AML-193 (cell line): ENCODE measurements at places on chromosomes 16 and 17.

DNA sequence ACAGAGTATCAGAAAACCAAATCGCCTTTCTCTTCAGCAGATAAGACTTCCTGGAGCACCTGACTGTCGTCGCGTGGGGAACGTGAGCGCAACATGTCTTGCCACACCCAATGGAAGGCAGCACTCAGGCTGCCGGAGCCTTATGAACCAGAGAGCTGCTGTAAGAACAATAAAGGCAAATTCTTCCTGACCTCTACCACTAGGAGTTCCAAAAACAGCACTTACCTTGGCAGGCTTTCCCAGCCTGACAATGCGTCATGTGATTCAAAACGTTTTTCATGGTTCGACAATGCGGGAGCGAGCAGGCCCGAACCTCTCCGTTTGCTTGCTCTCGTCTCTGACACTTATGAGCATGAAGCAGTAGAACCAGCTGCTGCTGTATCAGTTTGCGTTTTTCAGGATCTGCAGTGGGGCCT, 75.8 kb upstream of the TRAP1 start:
- DNase-seq, result no peak

DNA sequence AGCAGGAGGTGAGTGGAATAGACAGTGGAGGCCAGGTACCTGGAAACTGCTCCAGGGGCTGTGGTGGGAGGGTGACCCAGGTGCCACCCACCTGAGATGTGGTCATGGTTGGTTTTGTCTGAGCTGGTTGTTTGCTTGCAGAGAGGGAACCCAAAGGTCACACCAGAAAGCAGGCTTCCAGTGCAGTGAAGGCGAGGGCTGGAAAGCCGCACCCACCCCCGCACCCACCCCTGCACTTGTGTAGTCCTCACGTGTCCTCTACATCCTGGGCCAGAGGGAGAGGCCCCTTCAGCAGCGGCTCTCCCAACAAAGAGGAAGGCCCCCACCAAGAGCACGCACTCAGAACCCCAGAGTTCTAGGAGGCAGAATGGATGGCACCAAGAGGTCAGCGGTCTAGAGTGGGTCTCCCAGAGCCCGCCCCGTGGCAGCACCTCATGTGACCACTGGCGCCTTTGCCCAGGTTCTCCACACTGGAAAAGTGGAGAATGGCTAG, 92.6 kb upstream of the CBX4 start:
- no peak for DNase-seq

DNA sequence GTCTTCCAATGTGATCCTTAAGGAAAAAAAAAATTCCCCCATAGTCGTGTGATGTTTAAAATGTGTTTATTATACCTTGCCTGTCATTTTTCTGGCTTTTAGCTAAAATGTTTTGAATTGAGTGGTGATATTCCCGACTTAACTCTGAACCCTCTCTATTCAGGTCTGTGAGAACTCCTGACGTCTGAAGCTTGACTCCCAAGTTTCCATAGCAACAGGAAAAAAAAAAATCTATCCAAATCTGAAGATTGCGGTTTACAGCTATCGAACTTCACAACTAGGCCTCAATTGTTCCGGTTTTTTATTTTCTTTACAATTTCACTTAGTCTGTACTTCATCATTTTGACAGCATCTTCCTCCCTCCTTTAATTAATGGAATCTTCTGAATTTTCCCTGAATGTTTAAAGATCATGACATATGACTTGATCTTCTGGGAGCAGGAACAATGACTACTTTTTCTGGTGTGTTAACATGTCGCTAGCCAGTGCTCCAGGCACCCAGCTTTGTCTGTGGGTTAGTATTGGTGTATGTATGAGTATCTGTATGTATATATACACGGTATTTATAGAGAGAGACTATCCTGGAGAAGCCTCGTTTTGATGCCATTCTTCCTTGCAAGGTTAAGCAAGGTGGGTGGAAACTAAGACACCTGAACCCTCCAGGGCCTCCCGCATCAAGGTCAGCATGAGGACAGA, 12.8 kb upstream of the HSBP1 start:
- DNase-seq, result no peak

DNA sequence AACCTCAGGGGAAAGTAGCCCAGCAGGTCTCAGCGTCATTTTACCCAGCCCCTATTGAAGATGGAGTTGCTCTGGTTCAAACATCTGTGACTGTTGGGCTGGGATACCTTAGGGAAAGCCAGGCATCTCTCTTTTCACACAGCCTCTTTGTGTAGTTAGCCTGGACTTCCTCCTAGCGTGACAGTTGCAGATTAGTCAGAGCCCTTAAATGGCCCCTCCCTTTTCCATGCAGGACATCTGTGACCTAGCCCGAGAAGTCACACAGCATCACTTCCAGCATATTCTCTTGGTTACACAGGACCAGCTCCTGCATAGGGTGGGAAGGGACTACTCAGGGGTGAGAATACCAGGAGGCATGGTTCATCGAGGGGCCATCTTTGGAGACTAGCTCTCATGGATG, 375.0 kb upstream of the RBFOX1 start:
- DNase-seq, result no peak

- no peak for DNase-seq
Observed at GRCh38 chr16:12879812-12880211, 21.6 kb upstream of the SHISA9 start.
